AML-193 (cell line): ENCODE measurements at places on chromosomes 4 and X.

GRCh38 chr4:15400981-15401671 lies 26.7 kb upstream of the C1QTNF7 start:
- peak; percentile 85 for DNase-seq

DNA sequence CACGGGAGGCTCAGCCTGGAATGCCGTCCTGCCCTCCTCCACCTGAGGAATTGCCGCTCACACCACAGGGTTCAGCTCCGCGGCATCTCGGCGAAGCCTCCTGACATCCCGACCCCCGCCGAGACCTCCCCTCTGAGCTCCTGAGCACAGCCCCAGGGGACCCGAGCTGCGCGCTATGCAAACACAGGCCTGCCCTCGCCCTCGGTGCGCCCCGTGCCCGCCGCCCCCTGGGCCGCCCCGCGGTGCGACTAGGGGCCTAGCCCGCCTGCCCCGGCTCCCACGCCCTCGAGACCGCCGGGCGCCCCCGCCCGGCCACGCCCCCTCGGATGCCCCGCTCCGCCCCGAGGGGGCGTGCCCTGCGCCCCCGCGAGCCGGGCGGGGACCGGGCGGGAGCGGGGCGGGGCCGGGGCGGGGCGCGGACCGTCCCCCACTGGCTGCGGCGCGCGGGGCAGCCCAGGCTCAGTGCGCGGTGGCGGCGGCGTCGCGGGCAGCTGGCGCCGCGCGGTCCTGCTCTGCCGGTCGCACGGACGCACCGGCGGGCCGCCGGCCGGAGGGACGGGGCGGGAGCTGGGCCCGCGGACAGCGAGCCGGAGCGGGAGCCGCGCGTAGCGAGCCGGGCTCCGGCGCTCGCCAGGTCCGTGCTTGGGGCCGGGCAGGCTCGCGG lies at the start of gene FGFR3:
Gene FGFR3, plus strand, starts transcription at position 462 of the 664 bp plus-strand sequence. CDS start 642 bp downstream, outside the sequence.
- no peak for DNase-seq

DNA sequence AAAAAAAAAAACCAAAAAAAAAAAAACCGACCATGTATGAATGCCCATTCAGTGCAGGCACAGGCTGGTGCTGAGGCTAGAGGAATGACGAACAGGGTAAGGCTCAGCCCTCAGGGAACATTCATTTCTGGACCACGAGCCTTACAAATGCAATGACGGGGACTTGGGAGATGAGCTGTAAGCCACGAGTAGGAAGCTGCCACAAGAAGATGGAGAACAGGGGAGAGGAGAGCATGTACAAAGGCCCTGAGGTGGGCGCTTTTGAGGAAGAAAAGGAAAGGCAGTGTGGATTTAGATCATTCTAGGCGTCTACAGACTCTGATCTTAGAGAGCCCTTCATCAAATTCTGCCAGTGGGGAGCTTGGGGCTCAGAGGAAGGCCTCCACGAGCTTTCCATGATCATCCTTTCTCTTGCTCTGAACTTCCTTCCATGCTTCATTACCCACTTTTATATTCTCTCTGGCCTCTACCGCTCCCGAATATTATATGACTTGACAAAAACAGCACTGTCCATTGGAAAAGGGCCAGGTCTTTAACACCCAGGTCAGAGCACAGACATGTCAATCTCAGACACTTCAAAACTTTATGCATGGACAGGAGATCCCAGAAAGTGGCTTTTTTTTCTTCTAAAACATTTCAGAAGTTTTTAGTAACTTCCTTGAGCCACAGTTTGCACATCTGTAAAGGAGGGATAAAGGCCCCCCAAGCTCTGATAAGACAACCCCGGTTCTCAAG lies 3.3 kb upstream of the ZNF518B start:
- DNase-seq, result no peak

GRCh38 chrX:26783512-26784225 lies 567.7 kb downstream of the MAGEB5 start:
- DNase-seq, result peak; percentile 2

GRCh38 chr4:4428966-4429875 lies 42.3 kb downstream of the NSG1 start:
- DNase-seq, result no peak

GRCh38 chrX:11533199-11533651 lies 132.5 kb downstream of the ARHGAP6 start:
- peak; percentile 71 for DNase-seq

DNA sequence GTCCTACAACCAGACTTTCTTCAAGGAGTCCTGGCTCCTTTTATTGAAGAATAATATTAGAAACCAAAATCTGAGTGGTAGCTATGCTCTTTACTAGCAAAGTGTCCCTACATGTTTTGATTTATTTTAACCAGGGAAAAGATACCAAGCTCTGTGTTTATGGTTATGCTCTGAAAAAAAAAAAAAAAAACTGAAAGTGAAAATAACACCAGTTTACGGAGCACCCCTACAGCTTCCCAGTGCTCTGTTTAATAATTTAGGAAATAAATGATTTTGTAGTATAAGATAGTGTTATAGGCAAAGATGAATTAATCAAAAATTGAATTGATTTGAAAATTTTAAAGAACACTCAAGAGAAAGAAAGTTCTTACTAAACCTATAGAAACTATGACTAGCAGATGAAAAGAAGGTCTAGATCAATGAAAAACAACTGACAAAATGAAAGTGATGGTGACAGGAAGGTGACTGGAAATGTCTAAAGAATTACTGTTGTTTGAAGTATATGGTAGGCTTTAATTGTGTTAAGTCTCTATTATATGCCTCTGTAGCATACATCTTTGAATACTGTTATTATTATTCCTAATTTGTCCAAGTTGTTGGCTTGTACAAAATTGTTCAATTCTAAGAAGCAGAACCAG lies 1698.4 kb upstream of the PCDH10 start:
- no peak for DNase-seq

DNA sequence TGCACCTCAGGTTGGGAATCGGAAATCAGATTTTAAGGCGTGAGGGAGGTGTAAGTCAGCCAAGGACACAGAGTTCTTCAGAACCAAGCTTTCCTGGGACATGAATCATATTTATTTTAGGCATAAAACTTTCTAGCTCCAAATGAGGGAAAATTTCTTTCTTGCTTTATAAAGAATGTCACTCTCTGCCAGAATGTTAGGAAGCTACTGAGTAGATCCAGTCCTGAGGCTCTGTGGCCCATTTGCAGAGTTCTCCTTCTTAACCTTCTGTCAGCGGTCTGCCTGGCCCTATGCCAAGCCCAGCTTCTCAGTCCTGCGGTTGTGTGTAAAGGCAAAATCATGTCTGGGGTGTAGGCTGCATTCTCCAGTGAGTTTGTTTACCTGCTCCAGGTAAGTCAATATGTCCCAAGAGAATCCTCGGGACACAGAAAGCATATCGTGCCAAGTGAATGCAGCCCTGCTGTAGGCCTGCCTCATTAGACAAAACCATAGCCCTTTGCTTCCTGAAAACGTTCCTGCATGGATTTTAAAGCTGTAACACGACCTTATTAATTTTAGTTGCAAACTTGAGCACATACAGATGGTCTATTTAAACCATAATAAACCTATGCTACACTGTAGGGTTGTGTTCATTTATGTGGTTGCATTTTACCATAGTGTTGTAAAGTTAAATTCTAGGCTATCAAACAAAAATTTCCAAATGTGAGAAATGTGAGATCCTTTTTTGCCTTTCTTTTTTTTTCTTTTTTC lies 29.2 kb upstream of the CCNI start:
- DNase-seq, result no peak

GRCh38 chr4:48450740-48451139 lies 32.4 kb upstream of the SLC10A4 start:
- no peak for DNase-seq

DNA sequence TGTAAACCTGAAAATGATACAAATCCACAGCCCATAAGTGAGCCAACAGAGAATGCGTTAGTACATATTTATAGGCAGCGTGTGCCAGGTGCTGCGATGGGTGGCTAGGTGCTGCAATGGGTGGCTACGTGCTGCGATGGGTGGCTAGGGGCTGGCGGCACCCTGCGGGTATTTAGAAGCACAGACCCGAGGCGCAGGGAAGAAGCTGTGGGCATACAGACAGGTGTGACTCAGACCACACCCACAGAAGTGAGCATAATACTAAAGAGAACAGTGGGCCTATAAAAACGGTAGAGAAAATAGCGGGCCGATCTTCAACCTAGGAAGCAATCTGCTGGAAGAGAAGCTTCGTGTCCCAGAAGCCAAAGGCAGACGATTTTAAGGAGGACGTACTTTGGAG lies 81.1 kb downstream of the FAT1 start:
- no peak for DNase-seq

GRCh38 chrX:73916931-73917667 lies 354.1 kb downstream of the CHIC1 start:
- no peak for DNase-seq

- DNase-seq, result no peak
These were observed 202.6 kb upstream of the BCOR start for GRCh38 chrX:40300286-40300890.

GRCh38 chrX:24391389-24391788 lies 30.9 kb downstream of the SUPT20HL1 start:
- DNase-seq, result no peak

DNA sequence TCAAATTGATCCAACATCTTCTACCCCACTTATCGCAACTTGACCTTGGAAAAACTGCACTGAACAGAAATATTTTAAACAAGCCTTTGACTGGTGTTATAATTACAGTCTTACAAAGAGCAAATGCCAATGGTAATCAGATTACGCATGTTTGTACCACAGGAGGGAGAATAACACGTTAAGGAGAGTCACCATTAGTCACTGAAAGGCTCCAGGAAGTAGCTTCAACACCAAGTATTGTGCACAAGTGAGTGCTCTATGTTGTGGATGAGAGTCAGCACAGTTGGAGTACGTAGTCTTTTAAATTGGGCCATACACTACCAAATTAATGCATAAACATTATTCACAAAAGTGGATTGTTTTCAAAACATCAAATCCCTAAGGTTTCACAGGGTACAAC lies 1081.5 kb upstream of the TENM3 start:
- DNase-seq, result no peak

GRCh38 chr4:19002170-19002569 lies 980.6 kb upstream of the LCORL start:
- no peak for DNase-seq

DNA sequence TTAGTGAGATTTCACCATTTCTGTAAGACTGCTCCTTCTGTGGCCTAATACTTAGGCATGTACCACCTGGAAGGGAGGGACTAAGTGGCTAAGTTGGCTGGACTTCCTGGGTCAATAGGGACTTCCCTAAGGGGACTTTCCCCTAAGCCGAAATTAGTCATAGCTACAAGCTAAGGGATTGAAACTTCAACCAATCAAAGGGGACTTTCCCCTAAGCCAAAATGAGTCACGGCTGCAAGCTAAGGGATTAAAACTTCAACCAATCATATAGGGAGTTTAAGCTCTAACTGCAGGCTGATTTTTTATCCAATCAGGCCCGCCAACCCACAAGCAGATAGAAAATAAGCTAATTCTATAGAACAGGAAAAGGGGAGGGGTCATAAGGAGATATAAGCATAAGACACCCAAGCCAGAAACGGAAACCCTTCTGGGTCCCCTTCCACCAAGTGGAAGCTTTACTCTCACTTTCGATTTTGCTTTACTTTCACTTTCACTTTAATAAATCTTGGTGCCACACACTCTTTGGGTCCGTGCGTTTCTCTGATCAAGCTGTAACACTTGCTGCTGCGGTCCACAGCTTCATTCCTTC lies 382.8 kb downstream of the KLHL4 start:
- DNase-seq, result no peak

- DNase-seq, result no peak
These were observed 92.8 kb downstream of the TAB3 start for GRCh38 chrX:30795981-30796958.

- DNase-seq, result no peak
These were observed 122.9 kb upstream of the RASGEF1B start for GRCh38 chr4:81594490-81595159.

DNA sequence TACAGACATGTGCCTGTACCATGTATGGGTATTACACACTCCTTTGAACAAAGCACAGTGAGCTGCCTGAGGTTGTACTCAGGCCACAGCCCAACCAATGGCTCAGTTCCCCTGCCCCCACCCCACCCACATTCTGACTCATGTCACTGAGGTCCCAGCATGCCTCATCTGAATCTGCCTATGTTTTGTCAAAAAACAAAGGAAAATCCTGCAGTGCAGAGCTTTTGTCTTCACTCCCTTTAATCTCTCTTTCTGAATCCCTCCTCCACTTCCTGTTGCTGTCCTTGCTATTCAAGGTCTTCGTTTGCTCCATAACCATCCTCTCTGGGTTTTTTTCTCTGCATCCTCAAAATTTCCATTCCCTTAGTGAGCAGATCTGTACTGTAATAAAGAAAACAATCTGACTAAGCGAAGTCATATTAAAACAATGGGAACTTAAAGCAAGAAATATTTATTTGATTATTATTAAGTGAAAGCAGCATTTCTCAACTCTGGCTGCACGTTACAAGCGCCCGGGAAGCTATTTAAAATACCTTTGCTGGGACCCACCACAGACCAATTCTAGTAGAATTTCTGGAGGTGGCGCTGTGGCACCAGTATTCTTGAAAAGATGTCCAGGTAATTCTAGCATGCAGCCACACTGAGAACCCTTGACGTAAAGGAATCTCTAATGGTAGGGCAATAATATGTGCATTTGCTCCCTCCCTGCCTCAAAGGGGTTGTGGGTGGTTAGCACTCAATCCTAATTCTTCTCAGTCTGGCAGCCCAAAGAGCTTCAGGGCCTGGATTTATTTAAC lies 8.7 kb downstream of the GUCY2F start:
- DNase-seq, result no peak

GRCh38 chr4:74433043-74433442 lies 11.9 kb upstream of the AREG start:
- no peak for DNase-seq
